GF-D8 (cell line): ENCODE measurements at places on chromosomes 6 and 20.

- no peak for DNase-seq
These were observed 39.0 kb upstream of the CD93 start for GRCh38 chr20:23125159-23125558.

DNA sequence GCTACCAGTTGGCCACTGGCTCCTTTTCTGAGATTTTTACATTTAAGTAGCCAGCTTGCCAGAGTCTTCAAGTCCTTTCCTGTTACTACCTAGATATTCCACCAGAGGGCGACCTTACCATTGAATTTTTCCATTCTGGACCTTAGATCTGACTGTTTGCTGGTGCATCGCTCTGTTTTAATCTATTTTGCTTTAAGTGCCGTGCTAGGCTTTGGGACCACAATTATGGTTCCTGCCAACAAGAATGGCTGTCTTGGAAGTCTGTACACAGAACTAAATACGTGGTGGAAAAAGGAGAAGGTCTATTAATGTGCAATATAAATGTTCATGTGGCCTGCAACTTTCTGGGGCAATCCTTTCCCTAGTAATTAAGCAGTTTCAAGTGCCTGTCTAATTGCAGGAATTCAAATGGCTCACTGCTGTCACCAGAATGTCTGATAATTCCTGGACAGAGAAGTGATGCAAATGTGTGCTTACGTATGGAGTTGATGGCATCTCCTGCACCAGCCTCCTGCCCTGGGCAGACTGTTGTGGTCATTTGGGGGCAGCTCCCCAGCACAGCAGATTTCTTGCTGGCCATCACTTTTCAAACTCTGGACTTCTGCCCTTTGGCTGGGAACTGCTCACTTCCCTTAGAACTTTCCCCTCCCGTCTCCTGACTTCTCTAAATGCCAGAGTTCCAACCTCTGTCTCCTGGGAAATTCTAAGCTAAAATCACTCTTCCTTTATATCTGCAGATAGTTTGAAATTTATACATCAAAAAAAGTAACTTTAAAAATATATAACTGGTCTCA, 5.6 kb upstream of the HLA-DOA start:
- peak; percentile 19 for DNase-seq

- peak; percentile 1 for DNase-seq
These were observed 211.7 kb downstream of the LMBRD1 start for GRCh38 chr6:69584913-69585729.

DNA sequence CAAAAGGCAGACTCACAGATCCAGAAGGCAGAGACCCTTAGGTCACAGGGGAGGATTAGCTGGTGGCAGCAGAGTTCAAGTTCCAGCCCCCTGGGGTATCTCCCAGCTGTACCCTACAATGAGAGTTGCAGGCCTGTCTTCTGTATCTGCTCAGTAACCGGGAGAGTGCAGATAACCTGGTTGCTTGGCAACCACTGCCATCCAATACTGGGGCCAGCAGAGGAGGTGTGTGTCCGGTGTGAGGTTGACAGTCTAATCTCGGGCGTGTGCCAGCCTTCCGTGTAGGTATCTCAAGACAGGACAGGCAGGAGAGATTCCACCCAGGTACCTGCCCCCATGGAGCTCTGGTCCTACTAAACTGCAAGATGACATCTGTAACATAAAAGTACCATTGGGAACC, 56.6 kb upstream of the TBC1D7 start:
- DNase-seq, result no peak

GRCh38 chr6:29946223-29947076, 4.1 kb downstream of the HLA-A start:
- no peak for DNase-seq

- DNase-seq, result peak; percentile 44
These were observed 106.3 kb upstream of the ZNF217 start for GRCh38 chr20:53699906-53700305.

DNA sequence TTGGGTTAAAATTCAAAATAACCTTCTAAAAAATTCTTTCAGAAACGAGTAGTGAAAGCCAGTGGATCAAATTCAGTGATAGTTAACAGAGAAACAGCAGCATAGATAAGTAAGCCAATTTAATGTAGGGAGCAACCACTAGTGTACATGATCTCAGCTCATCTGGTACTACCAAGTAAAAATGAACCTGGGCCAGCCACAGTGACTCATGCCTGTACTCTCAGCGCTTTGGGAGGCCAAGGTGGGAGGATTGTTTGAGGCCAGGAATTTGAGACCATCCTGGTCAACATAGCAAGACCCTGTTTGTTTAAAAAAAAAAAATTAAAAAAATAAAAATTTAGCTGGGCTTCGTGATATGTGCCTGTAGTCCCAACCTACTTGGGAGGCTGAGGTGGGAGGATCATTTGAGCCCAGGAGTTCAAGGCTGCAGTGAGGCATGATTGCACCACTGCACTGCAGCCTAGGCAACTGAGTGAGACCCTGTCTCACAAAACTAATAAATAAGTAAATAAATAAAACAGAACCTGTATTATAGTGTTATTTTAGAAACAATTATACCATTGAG, 32.4 kb downstream of the CBFA2T2 start:
- no peak for DNase-seq

- DNase-seq, result no peak
These were observed 322.3 kb upstream of the SULF2 start for GRCh38 chr20:48107560-48107959.

DNA sequence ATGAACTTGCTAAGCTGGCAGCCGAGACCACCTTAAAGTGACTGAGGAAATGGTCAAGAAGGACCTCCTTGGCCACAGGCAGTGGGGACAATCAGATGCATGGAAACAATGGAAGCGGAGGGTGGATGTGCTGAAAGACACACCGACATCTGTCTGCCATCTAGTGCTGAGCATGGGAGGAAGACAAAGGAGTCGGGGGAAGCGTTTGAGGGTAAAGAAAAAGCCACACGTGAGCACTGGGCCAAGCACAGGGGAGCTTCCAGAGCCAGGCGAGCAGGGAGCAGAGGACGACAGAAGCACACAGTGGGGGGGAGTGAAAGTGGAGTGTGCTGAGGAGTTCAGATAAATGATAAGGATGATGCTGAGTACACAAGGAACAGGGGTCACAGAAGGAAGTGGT, 367.8 kb downstream of the ZFAND3 start:
- no peak for DNase-seq

- DNase-seq, result no peak
These were observed 44.4 kb downstream of the RNGTT start for GRCh38 chr6:88919032-88919431.

- DNase-seq, result no peak
These were observed 105.6 kb upstream of the CLDN20 start for GRCh38 chr6:155158030-155158843.

DNA sequence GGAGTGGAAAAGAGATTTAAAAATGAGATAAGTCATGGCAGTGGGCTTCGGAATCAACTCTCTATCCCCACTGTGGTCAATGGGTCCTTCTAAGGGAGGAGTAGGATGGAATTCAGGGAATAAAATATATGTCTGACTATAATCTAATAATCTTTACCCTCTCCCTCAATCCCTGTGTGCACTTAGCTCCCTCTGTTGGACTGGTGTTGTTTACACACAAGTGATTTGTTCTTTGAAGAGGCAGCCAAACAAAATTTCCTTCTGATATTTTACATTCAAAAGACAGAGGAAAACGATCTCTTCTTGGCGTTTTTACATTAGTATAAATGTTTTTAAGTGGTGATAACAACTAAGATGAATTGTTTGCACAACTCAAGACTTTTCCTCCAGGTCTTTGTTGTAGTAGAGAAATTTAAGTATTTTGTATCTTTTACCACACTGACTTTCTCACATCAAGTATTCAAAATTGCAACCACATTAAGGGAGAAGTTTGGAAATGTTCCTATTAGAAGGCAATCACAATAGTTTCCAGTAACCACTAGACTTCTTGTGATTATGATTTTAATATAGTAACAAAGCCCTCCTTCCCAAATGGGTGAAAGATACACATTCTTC, 317.8 kb downstream of the CENPW start:
- no peak for DNase-seq

DNA sequence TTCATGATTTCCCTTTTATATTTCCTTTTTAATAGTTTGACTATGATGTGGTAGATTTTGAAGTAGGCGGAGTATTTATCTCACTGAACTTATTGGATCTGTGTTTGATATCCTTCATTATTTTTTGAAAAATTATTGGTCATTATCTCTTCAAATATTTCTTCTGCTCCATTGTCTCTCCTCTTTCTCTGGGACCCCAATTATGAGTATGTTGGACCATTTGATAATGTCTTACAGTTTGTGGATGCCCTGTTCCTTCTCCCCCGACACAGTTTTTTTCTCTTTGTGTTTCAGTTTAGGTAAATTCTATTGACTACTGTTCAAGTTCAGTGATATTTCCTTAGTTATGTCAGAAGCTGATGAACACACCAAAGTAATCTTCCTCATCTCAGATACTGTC, 49.4 kb upstream of the COL10A1 start:
- DNase-seq, result no peak

- DNase-seq, result no peak
These were observed 146.2 kb downstream of the TBX18 start for GRCh38 chr6:84618046-84618752.

GRCh38 chr20:20342066-20342465, 25.8 kb upstream of the INSM1 start:
- no peak for DNase-seq

DNA sequence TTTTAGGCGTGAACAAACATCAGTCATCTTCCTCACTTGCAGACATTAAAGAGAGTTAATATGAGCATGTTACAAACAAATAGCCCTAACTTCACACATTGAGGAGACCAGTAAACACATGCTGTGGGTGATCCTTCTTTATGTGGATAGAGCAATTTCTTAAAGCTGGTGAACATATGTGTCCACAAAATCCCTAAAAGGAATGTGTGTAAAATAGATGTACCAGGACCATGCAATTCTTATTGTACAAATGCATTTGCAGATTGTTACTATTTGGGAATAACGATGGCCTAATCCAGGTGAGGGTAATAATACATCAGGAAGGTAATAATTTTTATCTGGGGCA, 228.9 kb downstream of the ALDH8A1 start:
- no peak for DNase-seq
